ENCODE measurements at places on chromosomes 5 and 9.

DNA sequence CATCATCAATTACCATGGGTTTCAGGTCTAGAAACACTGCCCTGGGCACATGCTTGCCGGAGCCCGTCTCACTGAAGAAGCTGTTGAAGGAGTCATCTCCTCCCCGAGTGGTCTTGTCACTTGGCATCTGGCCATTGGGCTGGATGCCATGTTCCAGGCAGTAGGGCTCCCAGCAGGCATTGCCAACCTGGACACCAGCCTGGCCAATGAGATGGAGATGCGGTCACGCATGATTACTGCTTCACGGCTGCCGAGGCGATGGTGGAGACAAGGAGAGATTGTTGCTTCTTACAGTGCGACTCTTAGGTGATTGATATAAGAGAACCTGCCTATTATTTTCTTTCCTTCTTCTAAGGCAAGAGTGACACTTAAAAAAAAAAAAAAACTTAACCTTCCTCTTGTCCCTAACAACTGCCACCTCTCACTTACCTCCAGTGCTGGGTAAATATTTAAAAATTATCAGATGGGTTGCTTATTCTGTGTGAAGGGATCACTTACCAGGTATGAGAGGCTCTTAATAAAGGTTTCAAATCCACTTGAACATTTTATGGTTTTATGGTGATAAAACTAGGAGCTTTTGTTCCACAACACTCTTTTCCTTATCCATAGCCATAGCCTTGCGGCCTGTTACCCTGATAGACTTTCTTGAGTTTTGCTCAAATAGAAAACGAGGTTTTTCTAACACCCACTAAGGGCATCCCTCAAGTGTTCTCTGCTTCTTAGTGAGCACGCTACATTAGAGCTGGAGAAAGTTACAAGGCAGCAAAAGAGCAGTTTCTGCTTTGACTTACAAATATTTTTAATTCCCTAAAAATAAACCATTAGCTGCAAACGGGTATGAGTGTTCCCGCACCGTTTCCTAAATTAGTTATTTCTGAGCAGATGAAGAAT, 41.2 kb downstream of the NIM1K start:
- DNase-seq: no peak

- no peak for DNase-seq
These were observed 23.2 kb downstream of the STK10 start for GRCh38 chr5:172164769-172165212.

- no peak for DNase-seq
These were observed 154.4 kb downstream of the PRELID2 start for GRCh38 chr5:145680767-145681166.

DNA sequence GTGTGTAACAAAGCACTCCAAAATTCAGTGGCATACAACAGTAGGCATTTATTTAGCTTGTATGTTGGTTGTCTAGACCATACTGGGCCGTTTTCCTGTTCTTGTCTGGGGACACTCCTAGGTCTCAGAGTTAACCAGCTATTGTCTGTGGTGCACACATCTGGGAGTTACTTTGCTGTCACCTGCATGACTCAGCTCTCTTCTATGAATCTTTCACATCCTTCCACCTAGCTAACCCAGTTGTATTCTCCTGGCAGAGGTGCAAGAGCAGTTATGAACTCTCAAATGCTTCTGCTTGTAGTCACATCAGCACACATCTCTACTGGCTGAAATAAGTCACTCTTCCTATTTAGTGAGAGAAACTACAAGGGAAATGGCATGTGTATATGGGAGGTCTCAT, 138.1 kb downstream of the BAAT start:
- DNase-seq: no peak

DNA sequence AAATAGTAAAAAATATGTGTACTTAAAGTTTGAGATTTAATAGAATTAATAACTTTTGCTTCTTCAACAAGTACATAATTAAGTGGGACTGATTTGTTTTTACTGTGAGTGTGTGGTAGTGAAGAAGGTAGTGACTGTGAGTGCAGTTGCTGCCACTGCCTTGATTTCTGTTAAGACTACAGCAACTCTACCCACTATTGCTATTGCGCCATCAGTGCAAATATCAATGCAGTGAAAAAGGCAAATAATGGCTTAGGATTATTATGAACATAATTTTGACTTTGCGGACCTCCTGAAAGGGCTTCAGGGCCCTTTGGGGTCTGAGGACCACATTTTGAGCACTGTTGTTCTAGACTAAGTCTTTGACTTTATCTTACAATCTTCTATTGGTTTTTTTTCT, 112.0 kb upstream of the PITX1 start:
- DNase-seq: no peak

DNA sequence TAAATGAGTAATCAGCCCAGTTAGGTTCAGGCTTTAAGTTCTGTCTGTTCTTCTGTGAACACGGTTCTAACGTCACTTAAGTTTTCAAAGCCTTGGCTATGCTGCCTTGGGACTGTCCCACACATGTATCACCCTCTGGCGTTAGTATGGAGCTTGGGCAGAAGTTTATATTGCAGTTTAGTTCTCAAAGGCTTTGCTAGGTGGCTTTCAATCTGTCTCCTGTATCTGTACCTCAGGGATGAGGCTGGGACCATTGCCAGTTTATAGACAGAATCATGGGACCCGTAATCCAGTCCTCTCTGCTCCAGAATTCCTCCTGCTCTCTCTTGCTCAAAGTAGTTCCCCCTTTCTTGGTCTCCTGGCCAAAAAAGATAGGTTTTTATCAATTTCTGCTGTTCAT, 12.1 kb downstream of the C9orf40 start:
- no peak for DNase-seq

- DNase-seq: no peak
These were observed 32.9 kb upstream of the AOPEP start for GRCh38 chr9:94693485-94694204.

GRCh38 chr9:70011366-70011765, 32.3 kb upstream of the MAMDC2 start:
- DNase-seq: no peak

- no peak for DNase-seq
These were observed 428.2 kb downstream of the ENC1 start for GRCh38 chr5:74212336-74212735.

- no peak for DNase-seq
These were observed 129.6 kb upstream of the HMHB1 start for GRCh38 chr5:143682246-143682905.

GRCh38 chr9:92660266-92660665, 9.7 kb downstream of the IPPK start:
- DNase-seq: no peak

DNA sequence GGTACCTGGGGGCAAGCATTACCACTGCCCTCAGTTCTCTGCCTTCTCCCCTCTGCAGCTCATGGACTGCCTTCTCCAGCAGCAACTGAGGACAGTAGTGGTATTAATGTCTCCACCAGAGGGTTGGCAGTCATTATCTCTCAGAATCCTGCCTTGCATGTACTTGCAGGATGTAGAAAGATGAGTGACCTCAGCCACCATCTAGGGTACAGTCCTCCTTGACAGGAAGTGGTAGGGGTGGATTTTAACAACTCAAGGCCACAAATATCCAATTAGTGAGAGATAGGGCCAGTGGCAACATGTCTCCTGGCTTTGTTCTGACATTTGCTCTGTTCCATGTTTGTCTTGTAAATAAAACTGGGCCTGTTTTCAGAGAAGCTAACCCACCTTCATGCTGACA, 47.2 kb downstream of the F2R start:
- no peak for DNase-seq

DNA sequence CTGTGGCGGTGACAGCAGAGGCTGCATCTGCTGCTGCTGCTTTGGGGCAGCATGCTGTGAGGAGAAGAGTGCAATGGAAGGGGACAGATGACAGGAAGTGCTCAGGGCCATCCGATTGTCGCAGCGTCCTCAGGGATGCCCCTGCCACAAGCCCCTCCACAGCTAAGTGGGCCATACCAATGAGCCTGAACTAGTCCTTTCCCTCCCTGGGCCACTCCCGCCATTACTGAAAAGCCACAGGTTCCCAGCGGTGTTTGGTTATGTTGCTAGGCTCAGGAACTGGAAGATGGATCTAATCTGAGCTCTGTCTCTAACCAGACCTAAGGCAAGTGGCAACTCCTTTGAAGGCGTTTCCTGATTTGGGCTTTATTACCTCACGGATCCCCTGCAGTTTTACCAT, 109.2 kb downstream of the GAPVD1 start:
- DNase-seq: no peak

GRCh38 chr5:28156981-28157380, 1118.6 kb upstream of the CDH9 start:
- no peak for DNase-seq

- no peak for DNase-seq
These were observed 22.5 kb downstream of the APBA1 start for GRCh38 chr9:69649566-69650250.

DNA sequence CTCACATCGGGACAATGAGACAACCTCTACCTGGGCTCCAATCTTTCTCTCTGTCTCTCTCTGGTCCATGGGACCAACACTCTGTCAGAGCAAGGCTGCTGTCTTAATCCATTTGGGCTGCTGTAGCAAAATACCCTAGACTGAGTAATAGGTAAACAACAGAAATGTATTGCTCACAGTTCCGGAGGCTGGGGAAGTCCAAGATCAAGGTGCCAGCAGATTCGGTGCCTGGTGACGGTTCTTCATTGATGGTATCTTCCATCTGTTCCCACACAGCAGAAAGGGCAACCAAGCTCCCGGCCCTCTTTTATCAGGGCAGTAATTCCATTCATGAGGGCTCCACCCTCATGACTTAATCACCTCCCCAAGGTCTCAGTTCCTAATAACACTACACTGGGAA, 61.3 kb upstream of the SPOCK1 start:
- no peak for DNase-seq

DNA sequence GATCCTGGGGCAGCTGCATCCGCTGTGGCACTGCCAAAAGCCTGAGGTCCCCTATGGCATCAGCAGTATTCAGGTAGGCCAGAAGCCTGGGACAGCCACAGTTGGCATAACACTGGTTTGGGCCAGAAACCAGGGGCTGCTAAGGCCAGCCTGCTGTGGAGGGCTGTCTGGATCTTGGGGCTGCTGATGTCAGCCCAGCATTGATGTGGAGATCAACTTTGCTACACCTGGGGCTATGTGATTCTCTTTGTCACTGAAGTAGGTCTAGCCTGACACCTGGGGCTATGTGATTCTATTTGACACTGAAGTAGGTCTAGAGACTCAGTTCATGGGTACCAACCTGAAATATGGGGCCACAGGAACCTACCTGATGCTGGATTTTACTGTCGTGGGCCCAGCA, 411.5 kb downstream of the RASEF start:
- no peak for DNase-seq

DNA sequence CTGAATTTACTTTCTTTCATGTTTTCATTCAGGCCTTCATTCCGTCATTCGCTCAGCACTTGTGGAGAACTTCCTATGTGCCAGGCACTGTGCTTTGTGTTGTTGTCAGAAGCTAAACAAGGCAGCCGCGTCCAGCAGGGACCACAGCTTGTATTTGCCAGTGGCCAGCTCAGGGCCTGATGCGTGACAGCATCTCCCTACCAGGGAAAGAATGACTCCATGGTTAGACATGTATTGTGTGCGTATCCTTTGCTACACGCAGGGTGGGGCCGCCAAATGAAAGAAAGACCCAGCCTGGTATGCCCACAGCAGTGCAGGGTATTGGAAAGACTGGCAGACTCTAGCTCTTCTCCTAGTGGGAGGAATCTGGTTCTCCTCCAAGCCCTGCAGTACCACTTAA, 4.7 kb upstream of the COL27A1 start:
- no peak for DNase-seq

- DNase-seq: no peak
These were observed 81.9 kb upstream of the LHFPL2 start for GRCh38 chr5:78730300-78731094.

- DNase-seq: no peak
These were observed 5.8 kb downstream of the PAEP start for GRCh38 chr9:135567311-135567710.

GRCh38 chr9:89523948-89524347, 26.0 kb upstream of the SEMA4D start:
- no peak for DNase-seq

DNA sequence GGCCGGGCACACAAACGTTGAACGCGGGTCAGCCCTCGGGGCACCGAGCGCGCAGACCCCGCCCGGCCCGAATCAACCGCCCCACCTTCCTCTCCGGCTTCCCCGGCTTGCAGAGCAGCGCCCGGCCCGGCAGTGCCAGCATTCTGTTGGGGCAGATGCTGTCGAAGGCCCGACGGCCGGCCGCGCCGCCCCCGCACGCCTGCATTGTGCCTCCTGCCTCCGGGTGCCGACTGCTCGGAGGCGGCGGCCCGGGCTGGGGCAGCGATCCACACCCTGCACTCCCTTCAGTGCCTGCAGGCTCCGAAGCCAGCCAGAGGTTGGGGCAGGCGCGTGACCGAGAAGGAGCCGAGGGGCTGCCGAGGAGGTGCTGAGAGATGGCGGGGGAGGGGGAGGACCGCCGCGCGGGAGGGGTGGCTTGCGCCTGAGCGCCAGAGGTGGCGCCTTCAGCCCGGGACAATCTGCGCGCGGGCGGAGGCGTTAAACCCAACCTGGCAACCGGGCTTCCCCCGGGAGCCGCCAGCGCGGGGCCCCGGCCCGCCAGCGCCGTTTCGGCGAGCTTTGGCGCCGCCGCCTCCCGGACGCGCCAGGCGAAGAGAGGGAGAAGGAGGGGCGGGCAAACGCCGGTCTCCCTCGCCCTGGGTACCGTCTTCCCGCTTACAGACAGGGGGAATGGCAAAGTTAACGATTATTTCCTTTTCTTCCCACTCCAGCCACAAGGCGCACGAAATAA, at the start of gene MCIDAS:
MCIDAS (minus strand) TSS at position 382 of the 730 bp plus-strand sequence; CDS start at position 205, 177 bp downstream.
- DNase-seq: no peak

- no peak for DNase-seq
These were observed at the start of gene HMMR for GRCh38 chr5:163460562-163461171. Gene HMMR (plus strand): TSS chr5:163460632. CDS start chr5:163460693, 61 bp downstream.

DNA sequence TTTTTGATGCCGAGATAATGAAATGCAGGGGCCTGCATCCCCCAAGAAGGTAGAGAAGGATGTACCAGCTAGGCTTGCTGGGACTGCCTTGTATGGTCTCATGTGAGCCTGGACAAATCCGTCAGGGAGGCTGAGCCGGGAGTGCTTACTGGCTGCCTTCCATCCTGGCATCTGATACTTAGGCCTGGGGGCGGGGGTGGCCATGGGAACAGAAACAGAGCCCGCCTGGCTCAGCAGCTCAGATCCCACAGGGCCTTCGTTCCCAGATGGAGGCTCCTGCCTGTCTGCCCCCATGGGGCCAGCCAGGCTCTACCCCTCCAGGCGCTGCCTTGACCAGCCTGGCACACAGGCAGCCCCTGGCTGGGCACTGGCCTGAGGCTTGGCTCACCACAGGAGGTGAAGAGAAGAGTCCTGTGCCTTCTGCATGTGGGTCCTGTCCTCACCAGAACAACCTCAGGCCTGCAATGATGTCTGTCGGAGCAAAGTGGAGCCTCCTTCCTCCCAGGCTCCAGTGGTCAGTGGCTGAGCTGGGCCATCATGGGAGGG, 10.5 kb upstream of the SPATA31E1 start:
- DNase-seq: no peak

DNA sequence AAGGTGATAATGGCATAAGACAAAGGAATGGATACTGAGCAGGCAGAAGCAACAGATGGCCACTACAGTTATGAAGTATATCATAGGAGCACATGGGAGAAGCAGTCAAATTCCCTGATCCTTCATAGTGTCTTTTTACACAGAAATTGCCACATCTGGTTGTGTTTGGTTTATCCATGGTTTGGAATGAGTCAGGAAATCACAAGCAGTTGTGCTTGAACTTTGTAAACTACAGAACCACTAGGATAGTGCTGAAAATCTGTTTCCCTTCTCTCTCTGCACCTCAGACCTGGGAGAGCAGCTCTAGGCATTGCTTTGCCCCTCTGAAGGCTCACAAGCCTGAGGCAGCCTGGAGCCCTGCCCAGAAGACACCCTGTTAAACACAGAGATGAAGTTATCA, 134.0 kb downstream of the DMRT2 start:
- no peak for DNase-seq

GRCh38 chr9:135504262-135505243, 4.1 kb downstream of the MRPS2 start:
- no peak for DNase-seq
